CD8-positive, alpha-beta memory T cell (primary cell): ENCODE measurements at places on chromosomes 1 and 21. TPM values are rescaled to one million over a fixed set of nuclear protein-coding genes. Genes with fewer than 3 reads are reported as not detected.

Gene PODN
- 0.53 TPM for polyA plus RNA-seq

Gene ARHGAP29
- polyA plus RNA-seq, result not detected

Gene MCOLN3
- polyA plus RNA-seq, result 0.29 TPM

- H3K36me3 ChIP-seq, result no peaks in the 10 kb centered on the region
- no peak for DNase-seq
Observed at GRCh38 chr1:46617833-46618232, 1.2 kb upstream of the MOB3C start.

DNA sequence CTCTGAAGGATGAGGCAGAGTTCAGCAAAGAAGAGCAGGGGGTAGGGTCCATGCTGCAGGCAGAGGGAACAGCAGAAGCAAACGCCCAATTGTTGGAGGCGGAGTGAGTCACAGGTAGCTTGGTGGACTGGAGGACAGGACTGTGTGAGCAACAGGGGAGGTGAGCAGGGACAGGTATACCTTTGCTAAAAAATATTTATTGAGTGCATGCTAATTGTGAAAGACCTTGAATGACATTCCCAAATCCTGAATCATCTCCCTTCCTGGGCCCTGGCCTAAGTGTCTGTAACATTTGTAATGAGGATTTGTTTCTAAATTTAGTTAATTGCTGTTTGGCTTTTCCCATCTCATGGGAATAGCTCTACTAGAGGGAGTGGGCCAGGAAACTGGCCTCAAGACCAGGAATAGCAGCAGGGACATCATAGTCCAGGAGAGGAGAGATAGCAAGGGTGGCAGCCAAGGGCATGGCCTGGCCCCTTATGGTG is 123.7 kb downstream of the FOXD2 start:
- no peaks in the 10 kb centered on the region for H3K36me3 ChIP-seq
- no peak overlapping the region for H3K4me3 ChIP-seq
- H3K4me1 ChIP-seq, result no peaks in the 10 kb centered on the region
- no peak overlapping the region for H3K27ac ChIP-seq
- no peak for DNase-seq
- H3K27me3 ChIP-seq, result no peaks in the 10 kb centered on the region

DNA sequence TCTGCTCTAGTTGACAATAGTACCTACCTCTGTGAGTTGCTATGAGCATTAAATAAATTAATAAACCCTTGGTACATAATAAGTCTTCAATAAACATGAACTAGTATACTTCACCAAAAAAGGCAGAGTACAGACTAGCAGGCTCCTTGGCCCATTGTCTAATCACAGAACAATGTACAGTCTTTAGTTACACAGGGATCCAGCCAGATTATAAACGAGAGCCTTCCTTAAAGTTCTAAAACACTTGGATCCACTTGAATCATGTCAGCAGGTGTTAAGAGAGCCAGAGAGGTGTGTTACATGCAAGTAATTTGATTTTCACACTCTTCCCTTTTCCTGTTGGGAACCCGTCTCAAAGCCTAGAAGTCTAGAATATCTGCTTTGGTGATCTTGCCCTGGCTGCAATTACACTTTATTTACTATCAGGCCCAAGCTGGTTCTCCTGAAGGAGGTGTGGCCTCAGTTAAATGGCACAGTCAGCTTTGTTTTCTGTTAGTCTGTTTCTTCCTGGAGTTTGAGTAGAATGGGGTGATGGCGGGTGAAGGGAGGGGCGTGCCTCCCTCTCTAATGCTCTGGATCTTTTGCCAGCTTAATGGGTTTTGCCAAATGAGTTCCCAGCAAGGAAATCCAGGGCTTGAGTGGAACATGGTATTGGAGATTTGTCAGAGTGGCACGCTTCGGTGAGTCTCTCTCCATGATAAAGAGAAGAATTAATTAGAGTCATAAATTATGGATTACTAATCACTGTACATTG is 570.9 kb upstream of the CAMK1G start:
- no peak overlapping the region for H3K4me3 ChIP-seq
- no peaks in the 10 kb centered on the region for H3K36me3 ChIP-seq
- no peak overlapping the region for H3K27ac ChIP-seq
- H3K4me1 ChIP-seq, result no peaks in the 10 kb centered on the region
- no peak for DNase-seq

DNA sequence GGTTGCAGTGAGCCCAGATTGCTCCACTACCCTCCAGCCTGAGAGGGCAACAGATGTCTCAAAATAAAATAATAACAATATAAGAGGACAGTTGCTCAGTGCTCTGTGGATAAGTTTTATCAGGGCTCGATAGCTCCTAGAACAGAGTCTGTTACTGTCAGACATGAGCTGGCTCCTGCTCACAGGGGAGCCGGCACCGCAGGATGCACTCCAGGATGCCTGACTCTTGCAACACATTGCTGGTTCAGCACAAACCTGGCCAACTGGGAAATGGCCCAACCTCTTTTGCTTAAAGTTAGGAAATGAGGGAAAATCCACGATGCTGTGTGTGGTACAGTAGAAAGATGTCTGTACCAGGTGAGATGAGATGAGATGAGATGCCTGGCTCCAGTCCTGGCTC is 5.8 kb upstream of the CTSE start:
- no peaks in the 10 kb centered on the region for H3K4me1 ChIP-seq
- H3K27ac ChIP-seq, result no peak overlapping the region
- DNase-seq, result no peak
- H3K27me3 ChIP-seq, result no peaks in the 10 kb centered on the region

GRCh38 chr1:19840228-19840627 is 25.1 kb upstream of the RNF186 start:
- H3K36me3 ChIP-seq, result no peaks in the 10 kb centered on the region
- DNase-seq, result no peak
- peaks cover 4% of the 10 kb centered on the region for H3K27me3 ChIP-seq
- H3K4me1 ChIP-seq, result no peaks in the 10 kb centered on the region
- H3K4me3 ChIP-seq, result no peak overlapping the region

- no peaks in the 10 kb centered on the region for H3K36me3 ChIP-seq
- H3K27me3 ChIP-seq, result no peaks in the 10 kb centered on the region
- H3K4me1 ChIP-seq, result no peaks in the 10 kb centered on the region
Observed at GRCh38 chr1:28136922-28137613, 39.4 kb downstream of the PTAFR start.

- H3K27ac ChIP-seq, result no peak overlapping the region
- H3K4me3 ChIP-seq, result no peak overlapping the region
- H3K4me1 ChIP-seq, result no peaks in the 10 kb centered on the region
- no peak for DNase-seq
- no peaks in the 10 kb centered on the region for H3K27me3 ChIP-seq
Observed at GRCh38 chr1:14113841-14114567, 414.0 kb downstream of the PRDM2 start.

- H3K4me1 ChIP-seq, result peaks cover 21% of the 10 kb centered on the region
- no peaks in the 10 kb centered on the region for H3K27me3 ChIP-seq
- H3K4me3 ChIP-seq, result no peak overlapping the region
- H3K27ac ChIP-seq, result no peak overlapping the region
- no peaks in the 10 kb centered on the region for H3K36me3 ChIP-seq
Observed at GRCh38 chr1:199087144-199087543, 448.3 kb downstream of the PTPRC start.

DNA sequence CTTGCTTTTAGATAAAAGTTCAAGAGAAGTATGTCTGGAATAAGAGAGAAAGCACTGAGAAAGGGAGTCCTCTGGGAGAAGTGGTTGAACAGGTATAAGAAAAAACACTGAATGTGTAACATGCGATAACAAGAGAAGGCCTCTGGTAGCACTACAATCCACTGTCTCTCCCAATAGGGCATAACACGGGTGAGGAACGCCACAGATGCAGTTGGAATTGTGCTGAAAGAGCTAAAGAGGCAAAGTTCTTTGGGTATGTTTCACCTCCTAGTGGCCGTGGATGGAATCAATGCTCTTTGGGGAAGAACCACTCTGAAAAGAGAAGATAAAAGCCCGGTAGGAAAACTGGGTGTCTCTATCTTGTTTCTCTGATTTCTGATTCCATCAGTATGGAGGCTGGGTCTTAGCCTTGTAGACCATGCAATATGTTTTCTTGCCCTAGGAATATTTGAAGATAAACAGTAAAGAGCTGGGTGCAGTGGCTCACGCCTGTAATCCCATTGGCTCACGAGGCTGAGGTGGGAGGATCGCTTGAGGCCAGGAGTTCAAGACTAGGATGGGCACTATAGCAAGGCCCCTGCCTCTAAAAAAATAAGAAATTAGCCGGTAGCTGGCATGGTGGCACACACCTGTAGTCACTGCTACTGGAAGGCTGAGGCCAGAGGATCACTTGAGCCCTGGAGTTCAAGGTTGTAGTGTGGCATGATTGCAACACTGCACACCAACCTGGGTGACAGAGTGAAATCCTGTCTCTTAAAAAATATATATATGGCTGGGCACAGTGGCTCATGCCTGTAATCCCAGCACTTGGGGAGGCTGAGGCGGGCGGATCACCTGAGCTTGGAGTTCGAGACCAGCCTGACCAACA is 40.4 kb downstream of the DAP3 start:
- no peak overlapping the region for H3K27ac ChIP-seq
- H3K36me3 ChIP-seq, result peaks cover 14% of the 10 kb centered on the region
- H3K27me3 ChIP-seq, result no peaks in the 10 kb centered on the region
- no peak overlapping the region for H3K4me3 ChIP-seq
- DNase-seq, result no peak

GRCh38 chr1:191350938-191351337 is 807.3 kb upstream of the RGS18 start:
- no peaks in the 10 kb centered on the region for H3K4me1 ChIP-seq
- no peaks in the 10 kb centered on the region for H3K36me3 ChIP-seq
- no peaks in the 10 kb centered on the region for H3K27me3 ChIP-seq
- no peak overlapping the region for H3K27ac ChIP-seq
- no peak overlapping the region for H3K4me3 ChIP-seq

GRCh38 chr1:77407738-77408375 is 126.0 kb downstream of the AK5 start:
- no peaks in the 10 kb centered on the region for H3K36me3 ChIP-seq
- H3K4me1 ChIP-seq, result peaks cover 1% of the 10 kb centered on the region
- no peak overlapping the region for H3K4me3 ChIP-seq
- H3K27me3 ChIP-seq, result peaks cover 2% of the 10 kb centered on the region
- H3K27ac ChIP-seq, result no peak overlapping the region

DNA sequence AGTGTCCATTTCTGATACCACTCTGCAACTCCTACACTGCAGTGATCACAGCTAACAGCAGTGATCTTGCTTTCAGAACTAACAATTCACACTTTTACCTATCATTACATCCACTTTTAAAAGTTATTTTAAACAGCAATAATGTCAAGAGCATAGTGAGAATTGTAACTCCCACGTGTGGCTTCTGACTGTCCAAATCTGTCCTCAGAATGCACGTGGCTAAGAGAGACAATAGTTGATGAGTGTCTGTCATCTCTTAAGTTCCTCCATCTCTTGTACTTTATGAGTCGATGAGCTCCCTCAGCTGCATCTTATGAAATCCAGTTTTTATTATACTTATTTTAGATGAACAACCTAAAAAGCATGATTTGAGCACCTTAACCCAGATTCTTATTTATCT is 16.5 kb upstream of the CFHR5 start:
- no peak overlapping the region for H3K4me3 ChIP-seq
- no peak overlapping the region for H3K27ac ChIP-seq
- H3K27me3 ChIP-seq, result no peaks in the 10 kb centered on the region
- H3K4me1 ChIP-seq, result no peaks in the 10 kb centered on the region
- no peak for DNase-seq
